ENCODE measurements at places on chromosomes 4 and X. TPM values are rescaled to one million over a fixed set of nuclear protein-coding genes. Genes with fewer than 3 reads are reported as not detected.

DNA sequence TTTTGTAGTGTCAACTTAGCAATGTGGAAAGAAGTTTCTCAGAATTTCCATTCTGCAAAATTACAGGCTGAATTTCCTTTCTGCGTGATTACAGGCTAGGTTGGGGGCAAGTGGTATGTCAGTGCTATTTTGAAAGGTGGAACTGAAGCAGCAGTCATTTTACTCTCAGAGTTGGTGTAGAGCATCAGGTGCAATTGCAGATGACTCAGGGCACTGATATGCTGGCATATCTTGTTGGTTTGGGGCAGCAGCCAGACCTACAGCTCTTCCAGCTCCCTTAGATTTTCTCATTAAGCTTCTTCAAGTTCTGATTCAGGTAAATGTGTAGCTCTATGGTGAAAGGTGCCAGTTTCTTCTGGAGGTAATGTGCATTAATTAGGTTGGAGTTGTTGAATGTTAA lies 930.7 kb upstream of the PCDH10 start:
- no peak for DNase-seq

- no peak for DNase-seq
Measured at GRCh38 chr4:171101845-171102244, 711.4 kb upstream of the GALNTL6 start.

MSL3 gene
- 32.5 TPM for total RNA-seq

GRCh38 chr4:153555730-153556434 lies 89.7 kb downstream of the TMEM131L start:
- no peak for DNase-seq

SLITRK4 gene
- total RNA-seq, result not detected

GRCh38 chrX:41067721-41068120 lies 17.5 kb upstream of the USP9X start:
- no peak for DNase-seq

- DNase-seq, result no peak
Measured at GRCh38 chr4:126890994-126891393, 741.8 kb upstream of the INTU start.

SHROOM4 gene
- total RNA-seq, result not detected

DNA sequence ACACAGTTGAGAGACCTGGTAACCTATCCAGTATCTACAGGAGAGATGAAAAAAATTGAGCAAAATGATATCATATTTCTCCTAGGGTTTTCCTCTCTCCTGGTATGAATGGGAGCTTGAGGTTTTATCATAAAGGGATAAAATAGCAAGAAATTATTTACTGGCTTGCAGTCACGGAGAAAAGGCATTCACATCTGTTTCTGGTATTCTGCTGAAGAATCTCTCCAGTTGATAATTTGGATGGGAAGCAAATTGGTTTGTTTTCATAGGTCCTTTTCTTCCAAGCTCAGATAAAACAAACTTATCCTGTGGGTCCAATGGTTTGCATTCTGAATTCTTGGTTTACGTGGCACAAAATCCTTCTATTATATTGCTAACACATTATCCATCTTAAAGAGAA lies 83.1 kb upstream of the GYPA start:
- no peak for DNase-seq

DNA sequence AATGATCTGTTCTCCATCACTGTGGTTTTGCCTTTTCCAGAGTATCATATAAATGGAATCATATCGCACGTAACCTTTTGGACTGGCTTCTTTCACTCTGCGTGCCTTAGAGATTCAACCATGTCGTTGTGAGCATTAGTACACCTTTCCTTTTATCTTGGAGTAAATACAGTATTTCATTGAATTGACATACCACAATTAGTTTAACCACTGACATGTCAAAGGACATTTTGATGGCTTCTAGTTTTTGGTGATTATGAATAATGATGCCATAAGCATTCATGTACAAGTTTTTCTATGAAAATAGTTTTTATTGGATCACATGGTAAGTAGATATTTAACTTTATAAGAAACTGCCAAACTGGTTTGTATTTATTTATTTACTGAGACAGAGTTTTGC lies 35.2 kb downstream of the DDX3X start:
- no peak for DNase-seq

DNA sequence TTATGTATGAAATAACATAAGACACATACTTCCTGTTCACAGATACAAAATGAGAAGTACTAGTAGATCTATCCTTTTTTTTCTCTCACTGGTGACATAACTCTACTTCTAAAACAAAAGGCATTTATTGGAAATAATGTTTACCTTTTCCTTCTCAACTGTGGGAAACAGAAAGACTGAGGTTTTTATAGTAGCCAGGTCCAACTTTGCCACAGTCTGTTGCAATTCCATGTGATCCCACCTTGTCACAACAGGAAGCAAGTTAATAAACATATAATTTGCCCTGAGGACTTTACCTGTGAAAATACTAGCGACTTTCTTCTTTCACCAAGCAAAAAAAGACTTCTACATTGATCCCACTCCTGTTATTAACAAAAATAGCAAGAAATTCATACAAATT lies 475.8 kb downstream of the PDGFC start:
- DNase-seq, result no peak

DNA sequence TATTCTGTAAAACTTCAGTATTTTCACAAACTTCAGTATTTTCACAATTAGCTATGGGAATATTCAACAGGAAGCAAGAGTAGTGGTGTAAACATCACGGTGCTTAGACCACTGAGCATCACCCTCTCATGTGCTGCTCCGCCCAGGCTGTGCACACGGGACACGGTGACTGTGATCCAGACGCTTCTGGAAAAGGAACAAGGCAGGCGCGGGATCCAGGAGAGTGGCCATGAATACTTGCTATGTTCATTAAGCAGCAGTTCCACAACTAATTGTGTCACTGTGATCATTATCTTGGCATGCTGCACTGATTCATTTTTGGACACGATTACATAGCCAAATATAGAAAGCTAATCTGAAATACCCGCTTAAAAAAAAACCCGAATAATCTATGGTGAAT lies 19.6 kb upstream of the FAT1 start:
- DNase-seq, result no peak

DNA sequence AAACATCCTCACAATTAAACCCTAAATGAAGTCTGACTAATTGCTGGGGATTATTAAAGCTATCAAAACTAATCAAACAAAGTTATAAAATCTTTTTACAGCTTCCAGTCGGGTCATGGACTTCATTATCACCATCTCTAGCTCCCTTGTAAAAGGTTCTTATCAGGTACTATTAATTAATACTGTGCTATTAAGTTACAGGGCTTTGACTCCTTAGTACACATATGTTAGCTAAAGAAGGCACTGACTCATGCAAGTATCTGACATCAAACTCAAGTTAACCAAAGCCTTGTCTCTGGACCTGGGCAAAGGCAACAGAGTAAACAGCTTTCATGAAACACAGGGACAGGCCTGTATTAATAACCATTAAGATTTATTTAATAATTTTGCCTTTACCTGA lies 7.9 kb upstream of the ADH4 start:
- DNase-seq, result no peak

DNA sequence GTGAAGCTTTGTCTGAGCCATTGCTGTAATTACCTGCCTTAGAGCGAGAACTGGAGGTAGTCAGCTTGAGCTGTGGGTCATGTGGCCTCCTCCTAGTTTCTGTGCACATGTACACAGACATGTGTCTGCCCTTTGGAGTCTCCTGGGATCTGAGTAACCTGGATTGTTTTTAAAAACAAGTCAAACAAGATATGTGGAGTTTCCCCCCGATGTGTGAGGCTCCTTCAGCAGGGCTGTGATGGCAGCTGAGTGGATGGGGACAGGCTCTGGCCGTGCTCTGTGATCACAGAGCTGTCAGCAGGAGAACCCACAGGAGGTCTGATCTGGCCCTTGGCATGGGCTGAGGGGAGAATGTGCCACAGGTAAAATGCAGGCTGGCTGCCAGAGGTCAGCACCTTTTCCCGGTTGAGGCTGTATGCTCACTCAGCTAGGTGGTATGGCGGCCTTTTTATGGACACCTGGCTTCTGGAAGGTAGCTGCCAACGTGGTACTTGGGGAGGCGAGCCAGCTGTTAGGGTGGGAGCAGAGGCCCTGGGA lies 38.4 kb downstream of the NOP14 start:
- no peak for DNase-seq

PNMA6A gene
- 0.87 TPM for total RNA-seq

DNA sequence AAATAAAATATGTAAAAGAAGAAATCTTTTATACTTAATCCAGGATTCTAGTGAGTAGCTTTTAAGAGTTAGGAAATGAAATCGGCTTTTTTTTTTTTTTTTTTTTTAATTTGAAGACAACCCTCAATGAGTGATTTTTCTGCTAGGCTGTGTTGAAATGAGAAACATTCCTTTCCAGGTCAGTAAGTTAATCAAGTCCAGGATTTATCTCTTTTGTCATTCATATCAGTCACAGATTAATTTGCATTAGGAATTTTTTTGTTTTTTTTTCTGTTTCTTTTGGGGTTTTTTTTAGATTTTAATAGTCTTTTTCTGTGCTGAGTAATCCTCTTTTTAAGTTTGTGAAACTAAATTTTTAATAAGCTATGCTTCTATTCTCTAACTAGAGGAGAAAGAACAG lies 448.1 kb downstream of the ADGRL3 start:
- DNase-seq, result no peak

DNA sequence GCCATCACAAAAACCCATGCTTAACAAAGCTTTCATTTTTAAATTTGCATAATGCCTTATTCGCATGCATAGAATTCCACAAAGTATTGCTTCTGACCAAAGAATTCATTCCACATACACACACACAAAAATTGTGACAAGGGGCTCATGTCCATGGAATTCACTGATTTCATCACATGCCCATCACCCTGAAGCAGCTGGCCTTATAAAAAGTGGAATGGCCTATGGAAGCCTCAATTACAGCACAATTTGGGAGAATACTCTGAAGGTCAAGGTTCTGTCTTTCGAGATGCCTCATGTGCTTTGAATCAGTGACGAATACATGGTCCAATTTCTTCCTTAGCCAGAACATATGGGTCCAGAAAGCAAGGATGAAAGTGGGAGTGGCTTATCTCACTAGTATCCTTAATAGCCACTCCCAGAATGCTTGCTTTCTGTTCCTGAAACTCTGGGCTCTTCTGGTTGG lies 165.7 kb downstream of the KDR start:
- no peak for DNase-seq

SOX3 gene
- total RNA-seq, result not detected

DNA sequence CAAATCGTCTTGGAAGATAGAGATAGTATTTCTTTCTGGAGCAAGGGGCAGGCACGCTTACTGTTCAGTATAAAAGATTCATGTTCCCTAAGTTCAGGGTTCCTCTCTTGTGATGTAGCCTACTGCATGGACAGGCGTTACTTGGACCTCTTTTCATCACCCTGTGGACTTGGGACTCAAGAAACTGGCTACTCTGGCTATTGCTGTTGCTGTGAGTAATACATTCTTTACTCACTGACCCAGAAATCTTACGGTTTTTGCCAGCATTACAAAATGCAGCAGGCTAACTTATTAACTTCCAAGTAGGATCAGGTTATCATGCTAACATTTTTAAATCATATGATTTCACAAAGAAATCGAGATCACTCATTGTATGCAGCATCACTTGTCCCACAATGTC lies 12.8 kb upstream of the GUCY1B1 start:
- no peak for DNase-seq

ACE2 gene
- total RNA-seq, result not detected

GRCh38 chr4:177478496-177478895 lies 36.3 kb upstream of the AGA start:
- DNase-seq, result no peak

PGAM4 gene
- total RNA-seq, result 0.48 TPM

ADH5 gene
- 93.8 TPM for total RNA-seq

DNA sequence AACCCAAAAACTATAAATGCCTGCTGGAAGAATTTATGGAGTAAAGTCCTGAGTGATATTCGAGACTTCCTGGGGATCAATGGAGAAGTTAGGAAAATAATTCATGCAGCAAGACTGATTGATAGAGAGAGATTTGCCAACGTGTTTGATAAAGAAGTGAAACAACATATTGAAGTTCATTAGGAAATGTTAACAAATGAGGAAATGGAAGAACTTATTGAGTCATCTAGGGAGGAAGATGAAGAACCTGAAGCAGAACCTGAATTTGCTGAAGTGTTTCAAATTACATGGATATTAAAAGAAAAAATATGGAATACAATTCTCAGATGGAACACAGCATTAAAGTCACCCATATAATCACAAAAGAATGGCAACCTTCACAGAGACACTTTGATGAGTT lies 39.0 kb downstream of the DDX60 start:
- DNase-seq, result no peak

DNA sequence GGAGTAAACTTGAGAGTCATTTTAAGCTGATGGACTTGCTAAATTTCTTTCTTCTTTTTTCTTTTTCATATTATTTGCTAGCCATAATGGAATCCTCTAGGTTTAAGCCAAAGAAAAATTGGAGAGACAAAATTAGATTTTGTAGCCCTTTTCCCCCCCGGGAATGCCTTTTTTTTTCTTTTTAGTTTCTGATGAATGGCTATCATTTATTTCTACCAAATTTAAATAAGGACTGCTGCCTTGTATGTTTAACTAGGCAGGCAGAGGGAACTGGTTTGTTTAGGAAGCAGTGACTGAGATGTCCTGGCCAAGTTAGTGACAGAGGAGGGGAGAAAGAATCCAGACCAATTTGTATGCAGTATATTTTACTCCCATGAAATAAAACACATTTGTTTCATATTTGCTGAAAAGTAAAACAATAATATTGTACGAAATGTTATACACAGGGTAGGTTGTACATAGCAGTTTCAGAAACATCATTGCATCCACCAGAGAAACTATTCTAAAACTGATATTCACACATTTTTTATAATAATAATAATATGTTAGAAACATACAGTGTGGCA lies 5.7 kb downstream of the PITX2 start:
- DNase-seq, result no peak

GRCh38 chr4:73404042-73404441 lies at the start of gene ALB:
Gene ALB (plus strand): TSS chr4:73404287. CDS start chr4:73404328, 41 bp downstream.
- DNase-seq, result no peak
